ENCODE measurements at places on chromosomes 6 and 20. TPM values are rescaled to one million over a fixed set of nuclear protein-coding genes. Genes with fewer than 3 reads are reported as not detected.

GRCh38 chr20:29296256-29297230 is 1960.9 kb upstream of the DEFB115 start:
- DNase-seq = no peak

GRCh38 chr6:18028332-18028731 is 40.9 kb upstream of the KIF13A start:
- no peak for DNase-seq

DNA sequence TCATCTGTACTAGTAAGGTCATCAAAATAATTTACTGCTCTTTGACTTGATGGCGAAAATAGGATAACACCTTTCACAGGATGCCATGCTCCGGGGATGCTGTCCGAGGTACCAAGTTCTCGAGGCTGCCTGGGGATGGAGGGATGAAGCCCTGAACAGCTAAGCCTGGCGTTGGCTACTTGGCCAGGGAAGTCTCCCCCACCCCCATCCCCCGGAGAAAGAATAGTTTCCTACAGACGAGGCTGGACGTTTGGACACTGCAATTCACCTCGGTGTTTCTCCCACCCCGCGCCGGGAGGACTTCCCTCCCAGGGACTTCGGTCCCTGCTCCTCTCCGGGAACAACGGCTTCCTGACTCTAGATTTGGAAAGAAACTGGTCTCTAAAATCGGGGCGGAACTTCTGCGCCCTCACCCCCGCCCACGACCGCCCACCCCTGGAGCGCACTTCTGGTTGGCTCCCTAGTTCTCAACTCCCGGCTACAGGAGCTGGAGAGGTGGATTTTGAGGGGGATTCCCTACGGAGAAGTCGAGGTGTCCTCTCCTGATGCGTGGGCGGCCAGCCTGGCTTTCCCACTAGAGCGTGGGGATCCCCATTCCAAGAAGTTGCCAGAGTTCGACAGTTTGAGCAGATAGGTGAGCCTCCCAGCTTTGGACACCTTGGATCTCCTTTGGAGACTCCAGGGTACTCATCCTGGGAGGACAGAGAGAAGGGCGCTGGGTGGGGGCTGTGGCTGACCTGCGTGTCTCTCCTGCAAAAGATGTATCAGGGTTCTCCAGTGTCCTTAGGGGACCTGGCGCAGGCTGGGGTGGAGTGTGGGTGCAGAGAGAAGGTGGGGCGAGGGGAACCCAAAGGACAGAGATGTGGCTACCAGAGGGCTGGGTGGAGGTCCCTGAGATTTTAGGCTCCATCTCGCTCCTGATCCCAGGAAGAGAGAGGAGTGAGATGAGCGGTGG is 1.1 kb downstream of the PCSK2 start:
- no peak for DNase-seq

The PM20D2 gene
- total RNA-seq = 15.9 TPM

DNA sequence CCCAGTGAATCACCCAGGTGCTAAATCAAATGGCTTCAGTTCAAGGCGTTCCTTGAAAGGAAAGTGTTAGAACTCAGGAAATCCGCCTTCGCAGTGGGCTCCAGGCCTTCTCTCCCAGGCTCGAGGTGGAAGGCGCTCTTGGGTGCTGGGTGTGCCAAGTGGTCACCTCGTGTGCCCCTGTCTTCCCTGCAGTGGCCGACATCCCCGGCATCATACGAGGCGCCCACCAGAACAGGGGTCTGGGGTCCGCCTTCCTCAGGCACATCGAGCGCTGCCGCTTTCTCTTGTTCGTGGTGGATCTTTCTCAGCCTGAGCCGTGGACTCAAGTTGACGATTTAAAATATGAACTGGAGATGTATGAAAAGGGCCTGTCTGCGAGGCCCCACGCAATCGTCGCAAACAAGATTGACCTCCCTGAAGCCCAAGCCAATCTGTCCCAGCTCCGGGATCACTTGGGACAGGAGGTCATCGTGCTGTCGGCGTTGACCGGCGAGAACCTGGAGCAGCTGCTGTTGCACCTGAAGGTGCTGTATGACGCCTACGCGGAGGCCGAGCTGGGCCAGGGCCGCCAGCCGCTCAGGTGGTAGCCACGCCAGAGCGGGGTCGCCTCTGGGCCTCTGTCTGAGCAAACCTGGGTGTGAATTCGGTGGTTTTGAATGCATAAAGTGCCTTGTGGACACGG is 17.8 kb downstream of the MTG2 start:
- no peak for DNase-seq

The VNN1 gene
- total RNA-seq = 0.23 TPM

The RNASET2 gene
- total RNA-seq = 7.7 TPM

The CUL9 gene
- total RNA-seq = 26.9 TPM

DNA sequence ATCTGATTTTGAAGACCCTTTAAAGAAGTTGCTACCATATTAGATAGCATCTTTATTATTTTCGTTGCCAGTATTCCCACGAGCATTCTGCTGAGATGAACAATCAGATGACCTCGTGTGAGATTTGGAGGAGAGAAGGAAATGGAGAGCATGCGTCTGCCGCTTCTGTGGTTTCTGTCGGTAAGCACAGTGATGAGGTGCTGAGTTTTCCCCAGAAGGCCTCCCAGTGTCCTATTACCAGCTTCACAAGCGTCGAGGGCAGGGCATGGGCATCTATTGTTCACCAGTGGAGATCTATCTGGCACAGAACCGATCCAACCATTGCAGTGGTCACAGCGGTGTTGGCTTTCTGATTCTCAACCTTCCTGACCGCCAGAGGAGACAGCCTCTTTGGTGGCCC is 29.4 kb downstream of the TRAF3IP2 start:
- peak; percentile 21 for DNase-seq

The PCK1 gene
- total RNA-seq = not detected

GRCh38 chr20:62275219-62275618 is 27.6 kb upstream of the ADRM1 start:
- no peak for DNase-seq

The CAP2 gene
- 16.4 TPM for total RNA-seq

DNA sequence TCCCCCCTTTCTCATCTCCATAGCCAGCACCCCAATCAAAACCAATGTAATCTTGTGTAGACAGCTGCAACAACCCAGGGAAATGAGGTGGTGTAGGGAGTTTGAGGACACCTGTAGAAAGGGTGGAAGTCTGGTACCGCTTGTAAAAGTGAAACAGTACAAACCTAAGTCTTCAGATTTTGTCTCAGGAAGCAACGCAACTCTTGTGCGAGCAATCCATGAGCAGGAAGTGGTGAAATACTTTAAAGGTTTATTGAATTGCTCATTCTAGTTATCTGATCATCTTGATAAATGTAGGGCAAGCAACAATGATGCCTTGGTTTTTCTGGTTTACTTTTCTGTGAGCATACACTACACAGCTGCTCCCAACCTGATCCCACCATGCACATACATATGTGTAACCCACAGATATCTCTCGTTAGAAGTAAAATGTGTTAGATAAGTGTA is 71.1 kb upstream of the THEMIS start:
- peak; percentile 65 for DNase-seq

DNA sequence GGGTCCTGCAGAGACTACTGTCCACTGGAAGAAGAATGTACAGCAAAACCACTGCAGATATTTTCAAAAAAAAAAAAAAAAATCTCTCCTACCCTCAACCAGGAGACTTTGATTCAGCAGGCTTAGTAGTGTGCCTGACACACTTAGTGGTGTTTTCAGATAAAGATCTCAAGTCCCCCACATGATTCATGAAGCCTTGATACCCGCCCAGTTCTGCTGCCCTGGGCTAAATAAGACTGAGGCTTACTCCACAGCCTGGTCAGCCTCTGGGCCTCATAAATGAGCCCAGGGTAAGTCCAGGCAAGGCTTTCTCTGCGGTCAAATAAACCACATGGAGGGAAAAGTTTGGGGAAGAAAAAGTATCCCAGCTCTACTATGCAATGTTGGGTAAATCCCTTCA is 222.1 kb upstream of the ARID1B start:
- DNase-seq = peak; percentile 23

GRCh38 chr20:3970016-3970415 is 45.3 kb downstream of the RNF24 start:
- DNase-seq = no peak

DNA sequence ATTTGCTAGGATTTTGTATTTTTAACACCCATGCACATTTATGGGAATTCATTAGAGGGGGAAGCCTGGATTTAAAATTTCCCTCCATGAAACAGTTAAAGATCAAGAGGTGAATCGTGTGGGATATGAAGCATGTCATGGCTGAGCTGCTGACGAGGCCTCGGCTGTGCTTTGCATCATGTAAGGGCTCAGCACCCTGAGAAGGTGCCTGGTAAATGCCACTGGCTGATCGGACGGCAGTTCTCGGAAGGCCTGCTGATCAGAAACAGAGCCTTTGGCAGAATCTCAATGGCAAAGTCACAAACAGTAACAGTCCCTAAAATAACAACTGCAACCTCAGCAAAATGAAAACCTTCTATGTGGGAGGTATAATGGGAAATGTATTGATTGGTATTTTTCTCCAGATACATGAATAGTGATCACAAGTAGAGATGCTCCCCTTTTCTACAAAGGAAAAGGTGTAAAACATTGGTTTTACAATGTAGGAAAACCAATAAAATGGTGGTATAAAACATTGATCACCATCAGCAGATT is 53.0 kb upstream of the FUCA2 start:
- DNase-seq = no peak

- DNase-seq = no peak
Observed at GRCh38 chr20:37911261-37911660, 8.3 kb downstream of the VSTM2L start.

DNA sequence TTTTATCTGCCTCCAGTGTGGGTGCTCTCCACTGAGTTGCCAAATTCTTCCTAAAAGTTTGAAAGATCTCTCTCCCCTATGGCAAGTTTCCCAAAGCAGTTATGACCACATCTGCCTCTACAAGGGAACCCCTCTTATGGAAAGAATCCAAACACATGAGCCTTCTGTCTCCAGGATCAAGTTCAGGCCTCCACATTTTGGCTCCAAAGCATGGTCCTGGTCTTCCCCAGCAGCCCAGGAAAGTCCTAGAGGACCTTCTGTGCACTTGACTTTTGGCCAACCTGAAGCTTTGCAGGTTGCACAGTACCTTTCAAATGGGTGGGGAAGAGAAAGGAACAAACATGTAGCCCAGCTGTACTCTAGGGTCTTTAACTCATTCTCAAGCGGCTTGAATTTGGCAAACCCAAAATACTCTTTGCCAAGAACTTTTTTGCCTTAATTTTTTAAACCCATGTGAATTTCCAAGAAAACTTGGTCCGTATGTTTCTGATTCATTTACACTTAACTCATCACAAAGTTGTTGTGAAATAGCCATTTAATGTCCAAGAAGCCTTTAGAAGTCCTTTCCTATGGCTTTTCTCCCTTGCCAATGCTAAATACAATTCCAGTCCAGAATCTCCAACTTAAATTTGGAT is 240.1 kb upstream of the TBX18 start:
- no peak for DNase-seq

The LAMA5 gene
- 3.1 TPM for total RNA-seq

DNA sequence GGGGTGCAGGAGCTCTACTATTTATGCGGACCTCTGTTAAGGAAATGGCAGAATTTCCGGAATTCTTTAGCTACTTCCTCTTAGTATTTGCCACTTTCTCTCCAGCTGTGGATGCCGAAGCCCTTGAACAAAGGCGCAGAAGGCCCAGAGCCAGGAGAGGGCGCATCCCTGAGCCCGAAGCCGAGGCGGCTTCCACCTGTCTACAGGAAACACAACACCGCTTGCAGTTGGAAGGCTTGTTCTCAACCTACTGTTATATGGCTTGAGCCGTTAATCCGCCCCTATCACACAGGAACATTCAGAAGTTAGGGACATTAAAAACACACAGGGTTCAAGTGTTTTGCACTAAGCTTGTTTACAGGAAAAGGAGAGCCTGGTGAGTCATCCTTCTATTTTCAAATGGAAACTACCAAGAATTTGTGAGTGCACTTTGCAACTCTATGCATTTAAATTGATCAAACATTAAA is 417.1 kb downstream of the BCKDHB start:
- no peak for DNase-seq

The SLC22A16 gene
- not detected for total RNA-seq

DNA sequence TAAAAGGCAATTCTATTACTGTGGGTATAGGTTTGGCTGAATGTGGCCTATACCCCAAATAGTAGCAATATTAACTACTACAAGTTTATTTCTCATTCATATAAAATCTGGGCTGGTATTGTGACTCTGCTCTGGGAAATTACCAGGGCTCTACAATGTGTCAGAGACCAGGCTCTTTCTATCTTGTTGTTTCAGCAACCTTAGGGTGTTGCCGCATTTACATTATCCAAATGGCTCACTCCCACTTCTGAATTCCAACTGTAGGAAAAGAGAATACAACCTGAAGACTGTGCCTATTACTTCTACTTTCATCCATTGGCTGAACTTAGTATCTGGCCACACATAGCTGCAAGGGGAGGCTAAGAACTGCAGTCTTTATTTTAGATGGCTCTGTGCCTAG is 106.7 kb upstream of the CENPW start:
- DNase-seq = no peak

The EYS gene
- total RNA-seq = not detected

The PDE7B gene
- 0.17 TPM for total RNA-seq

Data from Daoy (cell line).